Stimulated activated CD4-positive, alpha-beta T cell treated with anti-CD3 and anti-CD28 coated beads, Interleukin-1b, Interleukin-23, amount 100 ng/mL, for 1 hour (primary cell): ENCODE measurements at places on chromosomes 6 and 20.

GRCh38 chr6:57252975-57253374, 30.9 kb upstream of the RAB23 start:
- DNase-seq, result no peak

GRCh38 chr6:20461576-20461975, 59.9 kb downstream of the E2F3 start:
- DNase-seq, result no peak

- no peak for DNase-seq
Measured at GRCh38 chr6:76264468-76264867, 192.0 kb upstream of the IMPG1 start.

DNA sequence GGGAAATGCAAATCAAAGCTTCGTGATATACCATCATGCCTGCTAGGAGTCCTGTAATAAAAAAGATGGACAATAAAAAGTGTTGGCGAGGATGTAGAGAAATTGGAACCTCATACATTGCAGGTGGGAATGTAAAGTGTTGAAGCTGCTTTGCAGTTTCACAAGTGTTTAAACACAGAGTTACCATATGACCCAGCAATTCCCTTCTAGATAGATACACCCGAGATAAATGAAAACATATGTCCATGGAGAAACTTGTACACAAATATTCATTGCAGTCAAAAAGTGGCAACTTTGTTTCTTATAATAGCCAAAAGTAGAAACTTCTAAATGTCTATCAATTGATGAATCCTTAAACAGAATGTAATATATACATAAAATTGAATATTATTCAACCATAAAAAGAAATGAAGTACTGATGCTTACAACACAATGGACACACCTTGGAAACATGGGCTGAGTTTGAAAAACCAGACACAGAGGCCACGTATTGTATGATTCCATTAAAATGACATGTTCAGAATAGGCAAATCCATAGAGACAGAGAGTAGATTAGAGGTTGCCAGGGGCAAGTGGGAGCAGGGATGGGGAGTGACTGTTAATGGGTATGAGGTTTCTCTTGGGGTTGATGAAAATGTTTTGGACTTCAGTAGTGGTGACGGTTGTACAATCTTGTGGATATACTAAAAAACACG, 20.8 kb upstream of the ERVFRD-1 start:
- DNase-seq, result no peak

DNA sequence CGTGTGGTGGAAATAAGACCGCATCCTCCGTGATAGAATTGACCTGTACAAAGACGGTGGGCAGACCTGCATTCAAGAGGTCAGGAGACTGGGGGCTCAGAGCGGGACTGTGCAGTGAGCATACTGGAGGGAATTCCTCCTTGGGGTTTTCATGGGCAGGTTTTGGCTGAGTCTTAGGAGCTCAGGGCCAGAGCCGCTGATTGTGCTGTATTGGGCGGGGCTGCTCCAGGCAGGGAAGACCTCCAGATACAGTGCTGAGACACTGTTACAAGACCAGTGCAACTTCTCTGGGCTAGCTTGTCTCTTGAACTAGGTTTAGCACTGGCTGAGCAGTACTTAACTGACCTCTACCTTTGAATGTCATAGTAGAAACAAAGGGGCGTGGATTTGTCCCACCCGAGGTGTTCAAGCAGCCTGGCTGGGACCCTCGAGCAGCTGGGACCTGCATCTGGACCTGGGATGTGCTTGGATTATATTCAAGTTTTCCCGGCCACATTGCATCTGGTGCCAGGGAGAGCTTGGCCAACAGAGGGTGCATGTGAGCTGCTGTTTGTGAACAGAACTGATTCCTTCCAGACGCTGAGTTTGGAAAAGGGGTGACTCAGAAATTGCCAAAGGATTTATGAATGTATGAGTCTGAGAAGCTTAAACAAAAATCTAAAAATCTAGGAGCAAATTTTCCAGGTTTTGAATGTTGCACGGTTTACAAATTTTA, 33.4 kb upstream of the SLC22A1 start:
- DNase-seq, result no peak

- DNase-seq, result no peak
Measured at GRCh38 chr6:74749211-74750147, 456.4 kb downstream of the COL12A1 start.

DNA sequence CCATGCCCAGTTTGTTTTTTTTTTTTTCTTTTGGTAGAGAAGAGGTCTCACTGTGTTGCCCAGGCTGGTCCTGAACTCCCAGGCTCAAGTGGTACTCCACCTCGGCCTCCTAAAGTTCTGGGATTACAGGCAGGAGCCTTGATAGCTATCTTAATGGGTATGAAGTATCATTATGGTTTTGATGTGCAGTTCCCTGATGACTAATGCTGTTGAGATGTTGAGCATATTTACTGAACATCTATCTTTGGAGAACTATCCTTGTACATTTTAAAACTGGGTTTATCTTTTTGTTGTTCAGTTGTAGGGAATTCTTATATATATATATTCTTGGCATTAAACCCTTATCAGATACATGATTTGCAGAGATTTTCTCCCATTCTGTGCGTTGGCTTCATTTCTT, 21.4 kb upstream of the MYL9 start:
- no peak for DNase-seq

DNA sequence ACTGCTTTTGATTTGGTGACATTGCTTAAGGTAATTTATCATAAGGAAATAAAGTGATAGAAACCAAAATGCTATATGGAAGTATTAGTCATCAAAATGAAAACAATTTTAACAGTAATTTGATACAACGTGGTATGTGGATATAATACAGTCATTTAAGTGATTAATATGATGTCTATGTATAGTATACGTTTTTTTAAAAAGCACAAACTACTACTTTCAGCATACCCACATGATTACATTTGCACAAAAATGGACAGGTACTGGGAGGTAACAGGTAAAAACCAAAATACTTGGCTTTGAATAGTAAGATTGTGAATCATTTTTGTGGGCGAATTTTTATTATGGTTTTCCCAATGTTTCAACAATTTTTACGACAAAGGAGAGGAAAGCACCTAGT, 97.6 kb downstream of the OGFRL1 start:
- no peak for DNase-seq

DNA sequence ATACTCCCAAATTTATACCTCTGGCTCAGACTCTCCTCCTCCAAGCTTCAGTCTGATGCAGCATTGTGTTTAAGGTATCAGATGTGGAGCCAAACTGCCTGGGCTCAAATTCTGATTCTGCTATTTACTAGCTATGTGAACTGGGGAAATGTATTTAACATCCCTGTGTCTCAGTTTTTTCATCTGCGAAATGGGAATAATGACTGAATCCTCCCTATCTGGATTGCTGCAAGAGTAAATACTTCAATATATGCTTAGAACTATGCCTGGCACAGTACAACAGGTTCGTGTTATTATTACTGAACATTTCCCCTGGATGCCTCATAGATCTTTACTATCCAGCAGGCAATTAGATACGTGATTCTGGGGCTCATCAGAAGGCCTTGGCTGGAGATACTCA, 5.5 kb downstream of the LRRN4 start:
- no peak for DNase-seq

GRCh38 chr6:14550822-14551221, 433.2 kb downstream of the CD83 start:
- DNase-seq, result no peak

- DNase-seq, result no peak
Measured at GRCh38 chr6:139877828-139878405, 503.5 kb upstream of the CITED2 start.

DNA sequence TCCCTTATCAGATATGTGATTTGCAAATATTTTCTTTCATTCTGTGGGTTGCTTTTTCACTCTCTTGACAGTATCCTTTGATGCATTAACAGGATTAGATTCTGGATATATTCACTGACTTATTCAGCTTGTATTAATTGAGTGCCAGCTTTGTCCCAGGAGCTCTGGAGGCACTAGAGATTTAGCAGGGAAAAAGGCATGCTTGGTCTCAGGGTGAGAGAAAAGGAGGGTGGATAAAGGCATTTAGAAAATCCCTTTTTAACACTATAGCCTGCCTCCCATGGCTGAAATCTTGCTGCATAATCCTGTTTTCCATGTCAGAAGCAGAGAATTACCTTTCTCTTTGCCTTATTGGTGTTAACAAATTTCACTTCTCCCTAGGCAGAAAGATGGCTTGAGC, 28.5 kb upstream of the SIRT5 start:
- no peak for DNase-seq

DNA sequence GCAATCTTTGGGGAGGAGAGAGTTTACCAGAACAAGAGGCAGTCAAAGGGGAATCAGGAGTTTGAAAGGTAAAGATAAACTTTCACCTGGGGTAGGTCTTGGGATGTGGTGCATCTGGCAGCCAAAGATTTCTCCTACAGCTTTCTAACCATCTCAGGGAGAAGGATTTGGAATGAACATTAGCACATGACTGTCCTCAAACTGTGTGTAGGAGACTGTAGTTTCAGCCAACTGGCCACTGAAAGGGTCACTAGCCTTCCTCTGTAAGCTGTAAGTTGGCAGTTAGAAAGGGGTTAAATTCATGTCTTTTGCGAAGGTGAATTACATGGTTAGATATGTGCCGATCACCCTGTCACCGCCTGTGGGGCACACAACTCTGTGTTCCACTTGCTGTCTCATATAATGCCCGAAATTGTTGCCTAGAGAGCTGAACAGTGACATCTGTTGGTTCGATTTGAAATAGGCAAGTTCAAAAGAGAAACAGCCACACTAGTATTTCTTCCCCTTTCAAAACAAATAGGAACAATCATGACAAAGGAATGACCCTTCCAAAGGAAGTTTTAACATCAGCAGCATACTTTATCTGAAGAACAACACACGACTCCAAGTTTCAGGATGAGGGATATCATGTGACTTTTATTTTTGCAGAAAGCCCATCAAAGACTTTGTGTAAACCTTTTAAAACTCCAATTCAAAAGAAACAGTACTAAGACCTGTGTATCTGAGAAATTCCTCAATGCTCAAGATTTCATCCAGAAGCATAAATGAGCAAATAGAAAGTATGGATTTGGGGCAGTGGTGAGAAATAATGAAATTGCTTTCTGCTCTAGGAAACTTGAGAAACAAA, 1.1 kb upstream of the OPN5 start:
- DNase-seq, result no peak

GRCh38 chr20:9329355-9330101, 184.9 kb upstream of the LAMP5 start:
- no peak for DNase-seq

GRCh38 chr6:156731396-156731795, 45.8 kb upstream of the ARID1B start:
- no peak for DNase-seq

- no peak for DNase-seq
Measured at GRCh38 chr20:24762371-24762770, 186.7 kb upstream of the CST7 start.

GRCh38 chr6:129416337-129416990, 293.5 kb downstream of the ARHGAP18 start:
- DNase-seq, result no peak

DNA sequence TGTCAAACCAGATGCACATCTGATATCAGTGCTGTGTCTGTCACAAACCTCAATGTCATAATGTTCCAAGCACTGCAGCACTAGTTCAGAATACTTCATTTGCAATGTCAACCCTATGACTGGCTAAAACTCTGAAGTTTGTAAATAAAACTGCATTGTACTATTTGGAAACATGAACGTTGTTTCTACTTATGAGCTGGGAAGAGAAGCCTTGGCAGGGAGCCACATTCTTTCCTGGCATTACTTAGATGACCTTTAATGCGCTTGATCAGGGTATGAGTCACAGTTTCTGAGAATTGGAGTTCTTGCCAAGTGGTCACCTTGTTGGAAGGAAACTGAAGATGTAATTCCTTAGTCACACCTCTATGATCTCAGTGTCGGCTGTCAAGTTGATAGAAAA, 664.8 kb upstream of the MMS22L start:
- no peak for DNase-seq

GRCh38 chr6:11848346-11848651, 69.7 kb upstream of the ADTRP start:
- DNase-seq, result no peak

DNA sequence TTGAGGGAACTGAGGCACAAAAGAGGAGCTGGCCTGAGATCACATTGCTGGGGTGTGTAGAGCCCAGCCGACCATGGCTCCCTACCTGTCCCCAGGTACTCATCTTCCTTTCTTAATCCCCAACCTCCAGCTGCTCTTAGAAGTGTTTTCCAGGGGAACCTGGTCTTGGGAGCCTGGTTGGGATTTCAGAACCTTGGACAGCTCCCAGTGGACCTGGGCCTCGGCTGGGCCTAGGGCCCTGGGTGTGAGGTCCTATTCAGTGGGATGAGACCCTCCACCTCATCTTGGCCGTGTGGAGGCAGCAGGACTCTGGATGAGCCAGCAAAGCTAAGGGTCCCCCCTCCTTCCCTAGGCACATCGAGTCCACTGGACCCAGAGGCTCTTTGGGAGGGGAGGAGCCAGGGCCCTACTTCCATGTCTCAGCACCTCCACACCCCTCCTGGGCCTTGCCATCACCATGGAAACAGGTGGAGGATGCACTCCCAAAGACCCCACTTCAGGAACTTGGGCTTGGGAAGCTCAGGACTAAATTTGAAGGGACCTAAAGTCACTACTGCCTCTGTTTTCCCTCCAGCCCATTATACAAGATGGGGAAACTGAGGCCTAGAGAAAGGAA, 38.5 kb downstream of the DLGAP4 start:
- no peak for DNase-seq

DNA sequence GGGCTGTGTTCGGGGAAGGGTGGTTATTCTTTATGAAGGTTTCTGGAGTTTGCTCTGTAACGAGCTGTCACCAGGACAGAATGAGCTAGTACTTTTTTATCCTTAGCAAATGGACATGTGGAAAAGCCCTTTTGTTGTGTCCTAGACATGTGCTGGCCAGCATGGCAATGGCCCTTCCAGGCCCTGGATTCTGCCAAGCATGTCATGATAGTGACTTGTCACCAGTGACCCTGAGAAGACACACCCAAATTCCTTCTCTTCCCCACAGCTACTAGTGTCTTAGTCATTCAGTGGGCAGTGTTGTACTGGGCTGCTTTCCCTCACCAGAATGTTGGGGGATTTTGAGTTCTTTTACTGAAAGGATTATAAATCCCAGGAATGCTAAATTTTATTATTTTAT, 74.0 kb upstream of the XRN2 start:
- no peak for DNase-seq

GRCh38 chr6:2947445-2947844, 23.9 kb downstream of the SERPINB6 start:
- DNase-seq, result no peak

GRCh38 chr20:21026951-21027350, 79.2 kb downstream of the LINC00237 start:
- no peak for DNase-seq
